Activated CD4-positive, alpha-beta T cell treated with anti-CD3 and anti-CD28 coated beads, Interleukin-2, amount 10 ng/mL, durations not matched to agents 7 days and 5 days (primary cell): ENCODE measurements at places on chromosomes 7 and 10. TPM values are rescaled to one million over a fixed set of nuclear protein-coding genes. Genes with fewer than 3 reads are reported as not detected.
A peak's percentile ranks its signal among the peaks of the same experiment; 100 is the strongest.

- no peaks in the 10 kb centered on the region for H3K36me3 ChIP-seq
- H3K4me3 ChIP-seq = no peak overlapping the region
- DNase-seq = no peak
- H3K27ac ChIP-seq = no peak overlapping the region
- no peaks in the 10 kb centered on the region for H3K4me1 ChIP-seq
Measured at GRCh38 chr7:30206491-30206890, 71.7 kb downstream of the MTURN start.

- H3K27me3 ChIP-seq = no peaks in the 10 kb centered on the region
- H3K4me3 ChIP-seq = no peak overlapping the region
- peaks cover 33% of the 10 kb centered on the region for H3K36me3 ChIP-seq
- no peak overlapping the region for H3K27ac ChIP-seq
Measured at GRCh38 chr7:44061645-44062179, 3.7 kb downstream of the PGAM2 start.

DNA sequence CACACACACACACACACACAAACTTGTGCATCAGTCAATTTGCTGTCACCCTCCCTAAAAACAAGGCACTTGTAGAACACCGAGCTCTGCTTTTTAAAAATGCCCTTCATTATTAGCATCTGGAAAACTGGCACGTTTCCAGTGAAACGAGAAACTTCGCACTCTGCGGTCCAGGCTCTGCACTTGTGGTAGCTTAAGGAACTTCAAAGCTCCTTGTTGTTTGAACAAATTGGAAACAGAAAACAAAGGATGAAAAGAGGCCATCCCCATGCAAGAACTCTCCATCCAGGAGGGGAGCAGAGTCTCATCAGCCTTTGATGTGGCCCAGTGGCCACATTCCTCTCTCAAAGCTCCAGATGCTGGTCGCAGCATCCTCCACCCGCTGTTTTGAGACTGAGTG, 105.1 kb downstream of the C10orf90 start:
- H3K36me3 ChIP-seq = no peaks in the 10 kb centered on the region
- no peaks in the 10 kb centered on the region for H3K4me1 ChIP-seq
- H3K27ac ChIP-seq = no peak overlapping the region
- no peaks in the 10 kb centered on the region for H3K27me3 ChIP-seq
- H3K4me3 ChIP-seq = no peak overlapping the region
- peak; percentile 8 for DNase-seq

GRCh38 chr7:133081119-133081598, 731 bp downstream of the CHCHD3 start:
- H3K36me3 ChIP-seq = peaks cover 3% of the 10 kb centered on the region
- H3K4me1 ChIP-seq = peaks cover 21% of the 10 kb centered on the region
- H3K27ac ChIP-seq = peak overlapping the region; percentile 90
- peak overlapping the region; percentile 87 for H3K4me3 ChIP-seq
- H3K27me3 ChIP-seq = no peaks in the 10 kb centered on the region

Gene COX19
- total RNA-seq = 20.1 TPM

Gene FAM25C
- total RNA-seq = not detected

DNA sequence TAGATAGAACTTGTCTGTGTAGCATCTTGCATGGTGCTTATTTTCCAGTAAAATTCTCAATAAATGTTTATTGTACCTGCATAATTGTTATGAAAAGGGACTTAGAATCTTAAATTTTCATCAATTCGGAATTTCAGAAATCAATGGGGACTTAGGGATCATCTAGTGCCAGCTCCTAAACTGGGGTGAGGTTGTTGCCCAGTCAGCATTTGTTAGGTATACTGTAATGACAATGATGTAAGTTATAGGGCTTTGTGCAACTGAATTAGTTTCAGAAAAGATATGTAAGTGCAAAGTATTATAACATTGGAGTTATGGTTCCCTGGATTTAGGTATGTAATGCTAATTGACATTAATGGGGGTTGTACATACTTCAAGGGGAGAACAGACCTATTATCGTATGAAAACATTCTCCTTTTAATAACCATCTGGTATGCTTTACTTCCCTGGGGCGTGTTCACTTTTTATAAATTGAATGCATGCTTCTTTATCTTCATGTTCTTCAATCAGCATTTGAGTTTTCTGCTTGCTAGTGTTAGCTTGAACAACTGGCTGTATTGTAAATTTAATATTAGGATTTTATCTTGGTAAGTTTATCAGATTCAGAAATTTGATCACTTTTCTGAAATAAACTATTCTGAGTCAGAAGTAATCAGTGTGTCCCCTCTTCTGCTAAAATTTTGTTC, 270.3 kb downstream of the BBS9 start:
- H3K27ac ChIP-seq = no peak overlapping the region
- no peaks in the 10 kb centered on the region for H3K4me1 ChIP-seq
- H3K36me3 ChIP-seq = no peaks in the 10 kb centered on the region

GRCh38 chr10:24469993-24470392, 253.7 kb downstream of the ARHGAP21 start:
- no peak overlapping the region for H3K4me3 ChIP-seq
- H3K27me3 ChIP-seq = peaks cover 10% of the 10 kb centered on the region
- H3K27ac ChIP-seq = no peak overlapping the region
- no peak for DNase-seq

DNA sequence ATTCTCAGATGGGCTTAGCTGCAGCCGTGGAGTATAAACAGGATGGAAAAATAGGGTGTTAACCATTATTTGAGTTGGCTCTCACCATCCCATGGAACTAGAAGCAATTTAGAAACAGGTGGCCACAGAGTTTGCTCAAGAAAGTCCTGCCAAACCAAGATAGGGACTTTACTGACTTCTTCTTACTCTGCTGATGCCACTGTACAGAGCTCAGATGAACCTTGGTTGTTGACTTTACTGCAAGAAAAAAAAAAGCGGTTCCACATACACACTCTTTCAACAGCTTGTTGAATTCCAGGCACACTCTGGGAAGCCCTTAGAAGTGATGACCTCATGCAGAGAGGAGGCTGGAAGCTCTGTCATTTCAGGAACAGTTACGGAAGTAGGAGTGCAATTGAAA, 753.4 kb downstream of the NRG3 start:
- H3K36me3 ChIP-seq = no peaks in the 10 kb centered on the region
- no peak for DNase-seq
- H3K27me3 ChIP-seq = no peaks in the 10 kb centered on the region

- H3K4me3 ChIP-seq = no peak overlapping the region
- peaks cover 4% of the 10 kb centered on the region for H3K4me1 ChIP-seq
- peaks cover 31% of the 10 kb centered on the region for H3K36me3 ChIP-seq
- no peak for DNase-seq
- no peak overlapping the region for H3K27ac ChIP-seq
- no peaks in the 10 kb centered on the region for H3K27me3 ChIP-seq
Measured at GRCh38 chr7:152312316-152312715, 123.5 kb downstream of the KMT2C start.

Gene ABCB1
- total RNA-seq = 2.7 TPM

- H3K36me3 ChIP-seq = peaks cover 13% of the 10 kb centered on the region
- H3K27ac ChIP-seq = peak overlapping the region; percentile 90
- H3K4me1 ChIP-seq = peaks cover 53% of the 10 kb centered on the region
- H3K27me3 ChIP-seq = no peaks in the 10 kb centered on the region
Measured at GRCh38 chr10:14879124-14879927, 660 bp downstream of the SUV39H2 start.

- H3K27me3 ChIP-seq = peaks cover 1% of the 10 kb centered on the region
- no peaks in the 10 kb centered on the region for H3K36me3 ChIP-seq
- H3K4me1 ChIP-seq = no peaks in the 10 kb centered on the region
- no peak overlapping the region for H3K27ac ChIP-seq
- H3K4me3 ChIP-seq = no peak overlapping the region
Measured at GRCh38 chr10:1523221-1523620, 214.1 kb downstream of the ADARB2 start.

DNA sequence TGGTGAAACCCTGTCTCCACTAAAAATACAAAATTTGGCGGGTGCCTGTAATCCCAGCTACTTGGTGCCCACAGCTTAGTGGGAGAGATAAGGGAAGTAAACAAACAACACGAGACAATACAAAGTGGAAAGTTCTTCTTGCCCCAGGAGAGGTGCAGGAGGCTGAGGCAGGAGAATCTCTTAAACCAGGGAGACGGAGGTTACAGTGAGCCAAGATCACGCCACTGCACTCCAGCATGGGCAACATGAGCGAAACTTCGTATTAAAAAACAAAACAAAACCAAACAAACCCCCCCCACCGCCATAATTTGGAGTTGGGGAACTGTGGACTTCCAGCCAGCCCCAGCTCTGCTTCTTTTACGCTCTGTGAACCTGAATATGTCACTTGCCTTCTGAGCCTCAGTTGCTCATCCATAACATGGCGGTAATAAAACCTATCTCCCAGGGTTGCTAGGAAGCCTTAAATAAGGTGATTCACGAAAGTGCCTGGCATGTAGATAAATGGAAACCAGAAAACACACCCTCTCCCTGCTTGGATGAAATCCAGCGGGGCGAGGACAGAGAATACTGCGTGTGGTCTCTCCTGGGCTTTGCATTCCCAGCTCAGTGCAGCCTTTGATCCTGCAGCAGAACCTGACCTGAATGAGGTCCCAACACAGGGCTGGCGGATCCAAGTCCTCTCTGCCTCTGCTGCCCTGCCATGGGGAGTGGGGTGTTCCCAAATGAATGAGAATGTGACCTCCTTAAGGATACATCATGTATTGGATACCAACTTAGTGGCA, 10.2 kb downstream of the MLXIPL start:
- H3K36me3 ChIP-seq = no peaks in the 10 kb centered on the region
- no peak overlapping the region for H3K4me3 ChIP-seq
- peaks cover 23% of the 10 kb centered on the region for H3K27me3 ChIP-seq
- H3K27ac ChIP-seq = no peak overlapping the region
- no peak for DNase-seq

GRCh38 chr7:75915416-75916156, 631 bp downstream of the POR start:
- H3K36me3 ChIP-seq = no peaks in the 10 kb centered on the region
- peak; percentile 32 for DNase-seq
- peaks cover 3% of the 10 kb centered on the region for H3K27me3 ChIP-seq
- H3K4me1 ChIP-seq = peaks cover 30% of the 10 kb centered on the region
- peak overlapping the region; percentile 82 for H3K27ac ChIP-seq

Gene CASP2
- total RNA-seq = 125 TPM

GRCh38 chr10:59748834-59749233, 4.4 kb downstream of the MRLN start:
- peaks cover 8% of the 10 kb centered on the region for H3K27me3 ChIP-seq
- DNase-seq = no peak
- H3K36me3 ChIP-seq = no peaks in the 10 kb centered on the region
- H3K4me3 ChIP-seq = no peak overlapping the region

- H3K36me3 ChIP-seq = no peaks in the 10 kb centered on the region
- peaks cover 19% of the 10 kb centered on the region for H3K4me1 ChIP-seq
- H3K4me3 ChIP-seq = no peak overlapping the region
- DNase-seq = no peak
- H3K27ac ChIP-seq = no peak overlapping the region
Measured at GRCh38 chr10:92760609-92761008, 70.9 kb downstream of the HHEX start.

- H3K4me1 ChIP-seq = peaks cover 23% of the 10 kb centered on the region
- peaks cover 22% of the 10 kb centered on the region for H3K36me3 ChIP-seq
- H3K27ac ChIP-seq = no peak overlapping the region
- DNase-seq = no peak
Measured at GRCh38 chr10:101857802-101858476, 14.3 kb upstream of the KCNIP2 start.

Gene FLNC
- total RNA-seq = not detected

- H3K36me3 ChIP-seq = no peaks in the 10 kb centered on the region
- DNase-seq = no peak
Measured at GRCh38 chr10:76086761-76087639, 655.6 kb downstream of the LRMDA start.

- no peaks in the 10 kb centered on the region for H3K36me3 ChIP-seq
- no peaks in the 10 kb centered on the region for H3K4me1 ChIP-seq
- H3K27me3 ChIP-seq = no peaks in the 10 kb centered on the region
Measured at GRCh38 chr10:81917666-81918065, 42.7 kb downstream of the NRG3 start.

DNA sequence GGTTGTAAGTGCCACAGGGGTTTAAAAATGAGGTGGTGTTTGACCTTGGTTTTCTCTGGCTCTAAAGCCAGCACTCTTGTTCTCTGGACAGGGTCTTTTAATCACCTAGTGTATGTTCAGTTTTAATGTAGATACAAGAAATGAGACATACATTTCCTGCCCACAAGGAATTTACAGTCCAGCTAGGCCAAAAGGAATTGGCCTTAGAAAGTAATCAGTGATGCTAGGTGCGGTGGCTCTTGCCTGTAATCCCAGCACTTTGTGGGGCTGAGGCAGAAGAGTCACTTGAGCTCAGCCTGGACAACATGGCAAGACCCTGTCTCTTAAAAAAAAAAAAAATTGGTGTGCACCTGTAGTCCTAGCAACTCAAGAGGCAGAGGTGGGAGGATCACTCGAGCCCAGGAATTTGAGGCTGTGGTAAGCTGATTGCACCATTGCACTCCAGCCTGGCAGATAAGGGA, 100.2 kb downstream of the LRMDA start:
- H3K27ac ChIP-seq = no peak overlapping the region
- DNase-seq = no peak
- no peaks in the 10 kb centered on the region for H3K4me1 ChIP-seq
- H3K4me3 ChIP-seq = no peak overlapping the region

DNA sequence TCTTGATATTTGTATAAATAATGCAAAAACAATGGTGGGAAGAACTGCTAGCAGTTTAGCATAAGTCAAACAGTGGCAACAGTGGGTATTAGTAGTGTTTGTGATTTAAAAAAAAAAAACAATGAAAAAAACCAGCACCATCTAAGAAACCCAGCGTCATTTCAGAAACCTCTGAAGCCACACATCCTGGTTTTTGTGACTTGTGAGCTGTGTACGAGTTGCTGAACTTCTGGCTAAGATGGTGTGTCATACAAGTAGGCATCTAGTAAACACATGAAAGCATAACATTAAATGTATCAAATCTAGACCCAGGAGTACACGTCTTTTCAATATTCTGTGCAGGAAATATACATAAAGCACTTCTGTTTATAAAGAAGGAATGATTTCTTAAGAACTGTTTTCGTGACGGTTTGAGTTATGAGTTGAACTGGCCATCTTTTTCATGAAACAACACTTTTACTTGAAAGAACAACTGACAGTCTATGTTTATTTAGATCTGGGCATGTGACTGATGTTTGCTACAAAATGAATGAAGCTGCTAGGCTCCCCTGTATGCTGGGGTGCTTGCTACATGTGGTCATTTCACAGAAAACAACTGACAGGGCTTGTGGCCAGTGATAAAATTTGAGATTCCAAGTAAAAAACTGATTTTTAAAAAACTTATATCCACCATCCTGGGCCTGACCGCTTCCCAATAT, 143.5 kb downstream of the PIP4K2A start:
- H3K4me3 ChIP-seq = no peak overlapping the region
- H3K27me3 ChIP-seq = no peaks in the 10 kb centered on the region
- peak; percentile 52 for DNase-seq
- H3K27ac ChIP-seq = peak overlapping the region; percentile 84
- peaks cover 51% of the 10 kb centered on the region for H3K4me1 ChIP-seq
- peaks cover 59% of the 10 kb centered on the region for H3K36me3 ChIP-seq

Gene SLC18A3
- not detected for total RNA-seq

GRCh38 chr7:30971840-30972563, 8.2 kb downstream of the GHRHR start:
- no peak for DNase-seq
- H3K27me3 ChIP-seq = peaks cover 16% of the 10 kb centered on the region
- H3K27ac ChIP-seq = no peak overlapping the region
- peaks cover 6% of the 10 kb centered on the region for H3K4me1 ChIP-seq

- no peak overlapping the region for H3K27ac ChIP-seq
- H3K36me3 ChIP-seq = no peaks in the 10 kb centered on the region
- no peak for DNase-seq
- no peaks in the 10 kb centered on the region for H3K4me1 ChIP-seq
- H3K27me3 ChIP-seq = no peaks in the 10 kb centered on the region
Measured at GRCh38 chr10:15311569-15312280, 59.4 kb downstream of the FAM171A1 start.

- H3K27me3 ChIP-seq = no peaks in the 10 kb centered on the region
- no peak overlapping the region for H3K4me3 ChIP-seq
- H3K27ac ChIP-seq = no peak overlapping the region
Measured at GRCh38 chr7:47621979-47622561, 40.2 kb upstream of the TNS3 start.
